Fibroblast of mammary gland (primary cell): ENCODE measurements at places on chromosomes 6 and 20.

- DNase-seq = peak; percentile 93
Observed at GRCh38 chr20:50003253-50003656, 20.5 kb downstream of the SNAI1 start.

GRCh38 chr6:37625591-37626374 lies 71.9 kb downstream of the MDGA1 start:
- no peak for DNase-seq

DNA sequence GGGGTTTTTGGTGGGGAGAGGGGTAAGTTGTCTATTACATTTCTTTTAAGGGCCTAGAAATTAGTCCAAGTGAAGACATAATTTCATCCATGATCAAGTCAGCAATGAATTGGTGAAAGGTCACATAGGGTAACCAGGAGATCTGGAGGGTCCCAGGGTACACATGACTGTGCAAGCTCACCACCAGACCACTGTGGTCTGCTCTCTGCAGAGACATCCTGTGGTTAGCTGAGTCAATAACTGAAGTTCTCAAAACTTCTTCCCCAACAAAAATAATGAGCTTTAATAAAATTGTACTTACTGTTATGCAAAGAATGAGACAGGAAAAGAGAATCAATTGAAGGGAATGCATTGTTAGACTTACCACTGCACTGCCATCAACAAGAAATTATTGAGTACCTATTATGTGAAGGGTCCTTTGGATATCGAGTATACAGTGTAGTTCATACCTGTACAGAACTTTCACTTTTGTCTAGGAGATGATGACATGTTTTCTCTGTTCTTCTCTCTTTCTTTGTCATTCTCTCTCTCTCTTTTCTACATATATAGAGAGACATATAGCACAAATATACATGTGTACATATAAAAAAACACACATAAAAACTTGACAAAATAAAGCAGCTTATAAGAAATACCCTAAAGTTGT lies 209.8 kb downstream of the GJA1 start:
- peak; percentile 68 for DNase-seq

- DNase-seq = no peak
Observed at GRCh38 chr20:58579819-58580473, 64.7 kb upstream of the APCDD1L start.

- peak; percentile 56 for DNase-seq
Observed at GRCh38 chr20:45798935-45799642, 7.3 kb downstream of the DNTTIP1 start.

DNA sequence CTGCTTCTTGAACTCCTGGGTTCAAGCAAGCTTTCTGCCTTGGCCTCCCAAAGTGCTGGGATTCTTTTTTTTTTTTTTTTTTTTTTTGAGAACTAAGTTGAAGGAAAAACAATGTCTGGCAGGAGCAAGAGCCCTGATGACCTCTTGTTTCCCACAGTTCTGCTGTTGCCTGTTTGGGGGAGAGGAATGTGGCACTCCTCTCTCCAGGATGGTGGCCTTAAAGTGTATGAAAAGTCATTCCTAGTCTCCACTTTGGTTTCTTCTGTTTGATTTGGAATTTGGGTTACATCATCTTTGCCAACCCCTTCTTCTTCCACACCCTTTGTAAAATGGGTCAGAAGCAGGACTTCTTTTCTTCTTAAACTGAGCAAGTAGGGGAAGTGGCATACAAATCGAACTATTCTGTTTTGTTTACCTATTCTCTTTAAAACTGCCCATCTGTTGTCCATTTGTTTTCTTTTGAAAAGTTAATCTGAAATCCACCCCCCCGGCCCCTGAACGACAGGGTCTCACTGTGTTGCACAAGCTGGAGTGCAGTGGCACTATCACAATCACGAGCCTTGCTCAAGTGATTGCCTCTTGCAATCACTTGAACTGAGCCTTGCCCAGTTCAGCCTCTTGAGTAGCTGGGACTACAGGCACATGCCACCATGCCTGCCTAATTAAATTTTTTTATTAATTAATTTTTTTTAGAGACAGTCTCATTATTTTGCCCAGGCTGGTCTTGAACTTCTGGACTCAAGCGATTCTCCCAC lies 11.3 kb downstream of the CARMIL1 start:
- no peak for DNase-seq

- DNase-seq = peak; percentile 66
Observed at GRCh38 chr6:36360241-36361054, 23.8 kb upstream of the BNIP5 start.

DNA sequence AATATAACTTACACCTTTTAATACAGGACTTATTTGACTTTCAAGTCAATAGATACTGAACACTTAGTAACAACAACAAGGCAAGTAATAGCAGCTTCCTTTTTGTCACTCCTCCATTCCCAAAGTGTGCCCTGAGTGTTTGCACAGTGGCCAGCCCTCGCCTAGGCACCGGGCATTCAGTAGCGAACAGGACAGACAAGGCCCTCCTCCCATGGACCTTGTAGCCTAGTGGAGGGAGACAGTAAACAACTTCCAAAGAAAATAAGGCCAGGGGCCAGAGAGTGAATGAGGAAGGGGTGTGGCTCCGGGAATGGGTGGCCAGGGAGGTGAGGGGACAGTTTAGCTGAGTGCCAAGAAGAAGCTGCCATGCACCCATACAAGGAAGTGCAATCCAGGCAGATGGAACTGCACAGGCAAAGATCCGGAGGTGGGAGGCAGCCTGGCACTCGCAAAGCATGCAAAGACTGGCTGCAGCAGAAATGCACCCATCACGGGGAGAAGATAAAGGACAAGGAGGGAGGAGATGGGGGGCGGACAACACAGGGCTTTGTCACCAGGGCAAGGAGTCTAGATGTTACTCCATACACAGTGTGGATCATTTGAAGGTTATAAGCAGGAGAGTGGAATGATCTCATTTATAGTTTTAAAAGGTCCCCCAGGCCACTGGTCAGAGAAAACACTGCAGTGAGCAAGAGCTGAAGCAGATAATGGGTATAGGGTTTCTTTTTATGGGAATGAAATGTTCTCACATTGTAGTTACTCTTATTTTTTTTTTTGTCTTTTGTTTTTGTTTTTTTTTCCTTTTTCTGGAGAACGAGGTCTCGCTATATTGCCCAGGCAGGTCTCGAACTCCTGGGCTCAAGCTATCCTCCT lies 32.2 kb downstream of the ATP9A start:
- no peak for DNase-seq

GRCh38 chr6:68391953-68392352 lies 243.1 kb upstream of the ADGRB3 start:
- DNase-seq = no peak

GRCh38 chr6:30707281-30707850 lies 9.7 kb downstream of the MDC1 start:
- no peak for DNase-seq

GRCh38 chr6:104312851-104313250 lies 546.9 kb downstream of the HACE1 start:
- DNase-seq = peak; percentile 15

DNA sequence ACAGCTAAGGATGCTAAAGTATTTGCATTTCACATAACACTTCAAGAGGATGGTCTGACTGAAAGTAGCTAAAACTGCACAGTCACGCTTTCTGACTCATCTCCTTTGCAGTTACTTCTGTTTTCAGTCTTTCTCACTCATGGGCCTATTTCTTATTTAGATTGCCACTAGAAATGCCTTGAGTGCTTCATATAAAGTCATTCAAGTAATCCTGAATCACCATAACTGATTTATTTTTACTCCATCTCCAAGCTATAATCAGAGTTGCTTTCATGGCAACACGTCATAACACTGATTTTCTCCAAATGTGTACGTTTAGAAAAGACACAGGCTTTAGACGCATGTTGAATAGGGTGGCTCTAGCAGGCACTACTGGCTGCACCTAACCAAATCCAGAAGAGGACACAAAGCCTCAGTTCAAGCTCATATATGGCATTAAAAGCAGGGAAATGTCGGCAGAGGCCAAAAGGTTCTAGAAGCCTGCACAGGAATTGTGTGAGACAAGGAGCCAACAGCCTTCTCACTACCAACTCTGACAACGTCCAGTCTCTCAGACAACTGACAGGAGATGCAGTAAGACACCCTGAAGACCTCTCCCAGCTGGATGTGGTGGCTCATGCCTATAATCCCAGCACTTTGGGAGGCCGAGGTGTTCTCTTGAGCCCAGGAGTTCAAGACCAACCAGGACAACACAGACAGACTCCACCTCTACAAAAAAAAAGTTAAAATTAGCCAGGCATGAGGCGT lies 64.1 kb upstream of the BEND6 start:
- DNase-seq = peak; percentile 95

GRCh38 chr20:39799366-39799965 lies 837.3 kb downstream of the DHX35 start:
- DNase-seq = peak; percentile 30

DNA sequence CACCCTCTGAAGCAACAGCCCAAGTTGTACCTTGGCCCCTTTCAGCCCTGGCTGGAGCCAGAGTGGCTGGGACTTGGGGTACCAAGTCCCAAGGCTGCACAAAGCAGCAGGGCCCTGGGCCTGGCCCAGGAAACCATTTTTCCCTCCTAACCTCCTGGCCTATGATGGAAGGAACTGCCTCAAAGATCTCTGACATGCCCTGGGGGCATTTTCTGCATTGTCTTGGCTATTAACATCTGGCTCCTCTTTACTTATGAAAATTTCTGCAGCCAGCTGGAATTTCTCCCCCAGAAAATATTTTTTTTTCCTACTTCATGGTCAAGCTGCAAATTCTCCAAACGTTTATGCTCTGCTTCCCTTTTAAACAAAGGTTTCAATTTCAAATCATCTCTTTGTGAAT lies 269.4 kb upstream of the CDYL start:
- DNase-seq = no peak

GRCh38 chr6:156400487-156400886 lies 376.7 kb upstream of the ARID1B start:
- no peak for DNase-seq

DNA sequence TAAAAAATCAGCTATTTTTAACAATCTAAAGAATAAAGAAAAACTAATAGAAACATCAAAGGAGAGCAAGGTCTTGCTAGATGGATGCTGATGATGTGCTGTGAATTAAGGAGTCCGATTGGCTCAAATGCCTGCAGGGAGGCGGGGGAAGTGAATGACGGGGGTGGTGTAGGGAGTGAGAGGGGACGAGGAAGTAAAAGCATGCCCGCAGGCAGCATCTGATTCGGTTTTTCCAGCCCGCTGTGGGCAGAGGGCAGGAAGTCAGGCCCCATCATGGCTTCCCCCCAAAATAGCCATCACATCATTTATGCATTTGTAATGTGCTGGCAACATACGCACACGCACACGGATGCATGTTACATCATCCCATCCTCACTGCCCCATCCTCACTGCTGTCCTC lies 10.3 kb downstream of the RSPO4 start:
- no peak for DNase-seq

GRCh38 chr6:163457637-163458561 lies 43.4 kb downstream of the QKI start:
- DNase-seq = peak; percentile 96

DNA sequence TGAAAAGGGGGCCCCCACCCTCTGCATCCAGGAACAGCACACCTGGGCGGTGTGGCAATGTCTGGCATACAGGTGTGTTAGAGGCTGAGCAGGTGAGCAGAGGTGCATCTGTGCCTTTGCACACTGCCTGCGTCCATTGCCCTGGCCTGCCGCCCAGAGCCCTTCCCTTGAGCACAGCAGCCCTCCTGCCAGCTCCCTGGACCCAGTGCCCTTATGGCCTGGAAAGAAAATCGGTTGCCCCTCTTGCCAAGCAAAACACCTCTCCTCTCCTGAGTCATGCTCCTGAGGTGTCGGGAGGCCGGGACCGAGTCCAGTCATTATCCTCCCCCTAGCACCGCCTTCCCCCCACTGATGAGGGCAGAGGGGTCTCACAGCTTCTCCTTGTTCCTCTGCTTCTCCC lies 259.9 kb downstream of the SMOC2 start:
- no peak for DNase-seq

GRCh38 chr6:55528624-55529023 lies 50.4 kb downstream of the HMGCLL1 start:
- DNase-seq = peak; percentile 46

DNA sequence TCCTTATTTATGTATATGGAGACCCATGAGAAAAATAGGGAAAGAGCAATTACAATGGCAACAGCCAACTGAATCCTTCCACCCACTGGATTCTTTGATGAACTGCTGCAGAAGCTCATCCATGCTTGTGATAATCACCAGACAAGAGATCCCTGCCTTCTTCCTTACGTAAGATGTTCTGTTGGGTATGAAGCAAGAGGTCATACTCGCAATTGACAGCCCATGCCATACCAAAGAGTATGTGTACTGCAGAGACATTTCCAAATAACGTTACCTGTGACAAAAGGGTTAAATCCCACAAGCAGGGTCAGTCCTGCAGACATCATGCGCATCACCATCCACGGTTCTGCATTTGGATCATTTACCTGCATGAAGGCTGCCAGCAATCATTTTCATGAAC lies 27.8 kb downstream of the ELOVL5 start:
- peak; percentile 43 for DNase-seq

DNA sequence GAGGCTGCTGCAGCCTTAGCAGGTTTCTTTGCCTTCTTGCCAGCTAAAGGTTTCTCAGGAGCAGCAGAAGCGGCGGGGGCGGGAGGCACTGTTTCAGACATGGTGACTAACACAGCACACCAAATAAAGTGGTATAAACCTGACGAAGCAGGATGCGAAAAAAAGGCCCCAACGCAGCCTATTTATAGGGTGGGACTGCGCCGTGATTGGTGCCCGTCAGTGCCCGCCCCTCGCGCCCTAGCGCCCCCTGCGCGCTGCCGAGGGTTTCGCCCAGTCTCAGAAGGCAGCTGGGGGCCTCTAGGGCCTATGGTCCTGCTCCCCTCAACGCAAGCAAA lies 55.0 kb downstream of the TRIM38 start:
- peak; percentile 94 for DNase-seq

- peak; percentile 19 for DNase-seq
Observed at GRCh38 chr6:130076512-130076911, 58.1 kb downstream of the L3MBTL3 start.

- DNase-seq = peak; percentile 47
Observed at GRCh38 chr20:36744764-36745191, 1.1 kb downstream of the NDRG3 start.

DNA sequence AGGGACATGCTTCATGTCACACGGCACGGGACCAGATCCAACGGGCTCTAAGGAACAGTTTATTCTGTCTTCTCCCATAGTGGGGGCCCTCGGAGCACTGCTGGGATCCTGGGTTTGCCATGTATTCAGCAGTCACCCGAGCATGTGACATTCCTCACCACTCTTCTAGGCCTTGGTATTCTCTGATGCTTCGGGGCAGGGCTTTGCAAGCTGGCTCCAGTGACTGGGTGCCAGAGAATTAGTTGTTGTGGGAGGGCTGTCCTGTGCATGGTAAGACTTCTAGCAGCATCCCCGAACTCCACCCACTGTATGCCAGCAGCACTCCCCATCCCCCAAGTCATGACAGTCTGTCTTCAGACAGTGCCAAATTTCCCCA lies 5.4 kb downstream of the CCN5 start:
- peak; percentile 71 for DNase-seq

- DNase-seq = no peak
Observed at GRCh38 chr20:284172-284571, 6.4 kb downstream of the C20orf96 start.

GRCh38 chr20:13317439-13317838 lies 96.4 kb downstream of the ISM1 start:
- no peak for DNase-seq

- no peak for DNase-seq
Observed at GRCh38 chr6:116772450-116772849, 6.9 kb upstream of the FAM162B start.

- DNase-seq = no peak
Observed at GRCh38 chr6:112920994-112921393, 573.9 kb downstream of the RFPL4B start.

GRCh38 chr20:52668626-52669025 lies 303.5 kb upstream of the TSHZ2 start:
- no peak for DNase-seq

GRCh38 chr20:64039293-64040160 lies 3.5 kb downstream of the C20orf204 start:
- DNase-seq = no peak

- DNase-seq = no peak
Observed at GRCh38 chr6:149246691-149247384, 70.7 kb upstream of the TAB2 start.
